NCI-H187 (cell line): ENCODE measurements at places on chromosomes 13 and 19.

DNA sequence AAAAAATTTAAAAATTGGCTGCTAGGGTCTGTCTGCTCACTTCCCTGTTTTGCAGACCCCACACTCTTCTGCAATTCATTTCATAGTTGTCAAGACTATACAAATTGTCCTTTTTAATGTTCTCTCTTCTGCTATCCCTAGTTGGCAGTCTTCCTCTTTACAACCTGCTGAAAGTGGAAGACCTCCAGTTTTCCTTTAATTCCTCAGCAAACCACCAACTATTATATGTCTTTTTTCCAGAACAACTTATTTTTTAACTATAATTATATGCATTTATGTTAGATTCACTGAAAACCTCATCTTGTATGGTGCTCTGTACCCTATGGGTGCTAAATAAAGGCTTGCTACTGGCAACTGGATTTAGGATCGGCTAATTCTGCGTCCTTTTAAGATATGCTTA lies 1.1 kb upstream of the PHF11 start:
- DNase-seq: no peak

- DNase-seq: no peak
Measured at GRCh38 chr13:92804926-92805325, 421.7 kb upstream of the GPC6 start.

- no peak for DNase-seq
Measured at GRCh38 chr13:32423592-32423991, 4.3 kb downstream of the N4BP2L1 start.

- no peak for DNase-seq
Measured at GRCh38 chr13:79311386-79311785, 94.7 kb downstream of the RBM26 start.

GRCh38 chr13:41056194-41056593 lies 5.1 kb upstream of the WBP4 start:
- DNase-seq: no peak

DNA sequence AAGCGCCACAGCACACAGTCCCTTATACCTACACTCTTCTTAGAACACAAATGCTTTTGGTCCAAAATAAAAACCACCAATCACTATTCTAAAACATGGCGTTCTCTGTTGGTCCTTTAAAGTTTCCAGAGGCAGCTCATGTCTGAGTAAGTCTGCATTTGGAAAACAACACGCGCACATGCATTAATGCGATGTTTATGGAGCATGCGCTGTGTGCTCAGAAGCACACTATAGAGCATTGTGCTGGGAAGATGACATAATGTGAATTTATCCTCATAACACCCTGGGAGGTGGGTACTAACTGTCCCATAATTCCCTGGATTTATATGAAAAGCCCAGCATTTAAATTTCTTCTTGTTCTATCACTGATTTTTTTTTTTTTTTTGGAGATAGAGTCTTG lies 10.7 kb downstream of the ZNF682 start:
- no peak for DNase-seq

GRCh38 chr19:45641274-45642105 lies 2.3 kb upstream of the EML2 start:
- peak; percentile 64 for DNase-seq

GRCh38 chr13:46479283-46479682 lies 73.7 kb upstream of the LRCH1 start:
- no peak for DNase-seq

DNA sequence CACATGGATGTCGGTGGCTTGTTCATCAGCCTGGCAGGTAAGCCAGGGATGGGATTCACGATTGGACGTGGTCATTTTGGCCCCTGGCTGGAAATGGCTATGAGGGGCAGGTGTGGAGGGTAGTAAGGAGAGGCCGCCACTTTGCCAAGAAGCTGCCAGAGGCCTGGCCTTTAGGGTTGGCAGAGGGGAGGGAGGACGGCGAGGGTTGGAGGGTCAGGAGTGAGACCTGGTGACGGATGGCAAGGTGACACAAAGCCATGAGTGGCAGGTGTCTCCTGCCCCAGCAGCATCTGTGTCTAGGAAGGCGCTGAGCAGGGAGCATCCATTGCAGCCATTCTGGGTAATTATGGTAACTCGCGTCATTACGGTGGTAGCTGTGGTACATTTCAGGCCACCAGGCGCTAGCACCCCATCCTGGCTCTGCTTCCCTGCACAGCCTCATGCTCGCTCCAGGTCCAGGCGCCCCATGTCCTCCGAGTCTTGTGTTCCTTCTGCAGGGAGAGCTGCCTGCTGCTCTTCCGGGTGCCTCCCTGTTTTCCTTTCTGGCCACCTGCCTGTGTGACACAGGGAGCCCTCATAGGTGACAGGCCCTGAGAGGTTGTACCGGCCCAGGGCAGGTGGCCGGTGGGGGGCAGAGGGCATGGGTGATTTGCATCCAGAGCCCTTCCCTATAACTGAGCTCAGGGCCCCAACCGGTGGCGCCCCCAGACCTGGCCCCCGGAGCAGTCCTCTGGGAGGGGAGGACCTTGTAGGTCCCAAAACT lies 4.2 kb downstream of the SSBP4 start:
- no peak for DNase-seq
